ENCODE measurements at places on chromosomes 6 and 20.

- no peak for DNase-seq
Measured at GRCh38 chr20:63497138-63497945, 1.5 kb downstream of the EEF1A2 start.

DNA sequence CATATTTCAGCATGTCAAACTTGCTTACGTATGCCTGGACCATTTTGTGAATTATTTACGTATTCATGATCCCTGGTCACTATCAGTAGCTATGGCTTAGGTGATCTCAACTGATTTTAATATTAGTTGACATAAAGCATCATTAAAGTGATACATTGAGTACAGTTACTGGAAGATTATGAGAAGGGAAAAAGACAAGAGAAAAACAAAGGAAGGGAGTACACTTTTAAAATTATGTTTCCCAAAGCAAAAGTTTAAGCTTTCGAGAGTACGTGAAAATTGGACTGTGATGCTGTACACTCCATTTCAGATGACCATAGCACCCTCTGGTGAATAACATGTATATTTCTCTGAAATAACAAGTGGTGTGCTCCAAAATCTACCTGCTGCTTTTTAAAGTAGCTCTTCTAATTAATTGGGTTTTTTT is 215.0 kb upstream of the HSF2 start:
- DNase-seq, result no peak

- DNase-seq, result no peak
Measured at GRCh38 chr6:134400941-134401340, 83.0 kb upstream of the SGK1 start.

DNA sequence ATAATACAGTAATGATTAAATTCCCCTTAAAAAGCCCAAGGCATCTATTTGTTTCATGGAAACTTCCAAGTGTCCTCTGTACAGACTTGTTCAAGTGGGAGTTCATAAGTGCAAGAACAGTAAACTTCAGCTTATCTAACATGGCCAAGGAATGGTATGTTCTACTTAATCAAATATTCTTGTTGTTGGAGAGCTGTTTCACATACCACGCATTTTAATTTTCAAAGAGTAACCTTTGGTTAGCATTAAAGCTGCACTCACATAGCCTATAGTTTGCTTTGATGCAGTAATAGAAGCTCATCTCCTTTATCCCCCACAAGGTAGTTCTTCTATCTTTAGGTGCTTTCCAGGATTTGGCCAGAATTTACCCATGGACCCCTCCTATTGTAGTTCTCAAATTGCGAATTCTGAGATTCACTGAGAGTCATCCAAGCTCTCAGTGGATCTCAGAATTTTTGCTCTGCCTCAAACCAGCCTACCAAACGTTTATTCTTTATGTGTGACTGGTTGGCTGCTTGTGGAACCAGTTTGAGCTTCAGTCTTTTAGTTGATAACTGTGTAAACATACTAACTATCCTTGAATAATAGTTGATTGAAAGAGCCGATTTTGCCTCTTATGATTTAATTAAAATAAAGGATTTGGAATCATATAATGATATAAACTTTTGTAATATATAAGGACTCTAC is 668.0 kb upstream of the FLRT3 start:
- DNase-seq, result no peak

DNA sequence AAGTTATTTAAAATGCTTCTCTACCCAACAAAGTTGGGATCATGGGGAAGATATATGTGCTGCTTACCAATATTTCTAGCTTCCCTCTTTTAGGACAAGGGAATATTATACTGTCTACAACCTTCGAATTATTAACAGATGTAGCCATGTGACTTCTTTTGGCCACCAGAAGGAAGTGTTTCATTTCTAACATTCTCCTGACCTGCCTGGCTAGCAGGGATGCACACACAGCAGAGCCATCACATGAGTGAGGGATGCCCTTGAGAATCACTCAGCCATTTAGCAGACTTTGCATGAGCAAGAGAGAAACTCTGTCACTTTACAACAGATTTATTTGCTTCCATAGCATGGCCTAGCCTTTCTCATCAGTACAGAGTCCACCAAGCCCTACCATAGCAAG is 230.7 kb upstream of the MARCKS start:
- no peak for DNase-seq

DNA sequence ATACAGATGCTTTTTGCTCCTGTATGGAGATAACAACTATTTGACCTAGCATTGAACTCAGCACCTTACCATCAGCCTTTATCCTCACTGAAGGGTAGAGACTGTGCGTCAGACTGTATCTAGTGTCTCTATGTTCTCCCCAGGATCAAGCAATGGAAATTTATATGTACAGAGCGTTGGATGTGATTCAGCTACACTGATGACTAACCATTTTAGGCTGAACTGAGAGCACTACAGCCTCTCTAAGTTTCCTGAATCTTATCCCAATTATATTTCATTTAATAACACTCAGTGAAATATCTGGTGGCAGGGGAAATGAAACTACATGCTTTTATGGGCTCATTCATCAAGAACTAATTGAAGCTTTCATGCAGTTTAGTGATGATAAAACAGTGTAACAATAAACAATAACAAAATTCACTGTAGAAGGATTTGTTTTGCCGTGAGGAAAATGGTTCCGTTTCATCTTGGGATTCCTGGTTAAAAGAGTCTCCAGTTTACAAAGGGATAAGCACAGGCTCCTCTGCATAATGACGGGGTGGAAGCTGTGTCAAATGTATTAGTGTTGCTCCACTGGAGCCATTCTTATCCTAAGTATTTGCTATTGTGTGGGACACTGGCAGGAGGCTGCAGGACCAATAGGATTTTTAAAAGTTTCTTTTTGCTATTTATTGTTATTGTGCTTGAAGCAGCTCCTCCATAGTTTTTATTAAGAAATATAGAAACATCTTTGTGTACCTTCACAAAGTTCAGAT is 567.6 kb upstream of the MMS22L start:
- DNase-seq, result no peak

Data from stimulated activated CD4-positive, alpha-beta T cell treated with anti-CD3 and anti-CD28 coated beads, Interleukin-2, amount 100 ng/mL, for 24 hours (primary cell).